Thoracic aorta (tissue), 2 donors: ENCODE measurements at places on chromosomes 3 and 15. TPM values are rescaled to one million over a fixed set of nuclear protein-coding genes. Genes with fewer than 3 reads are reported as not detected.

DNA sequence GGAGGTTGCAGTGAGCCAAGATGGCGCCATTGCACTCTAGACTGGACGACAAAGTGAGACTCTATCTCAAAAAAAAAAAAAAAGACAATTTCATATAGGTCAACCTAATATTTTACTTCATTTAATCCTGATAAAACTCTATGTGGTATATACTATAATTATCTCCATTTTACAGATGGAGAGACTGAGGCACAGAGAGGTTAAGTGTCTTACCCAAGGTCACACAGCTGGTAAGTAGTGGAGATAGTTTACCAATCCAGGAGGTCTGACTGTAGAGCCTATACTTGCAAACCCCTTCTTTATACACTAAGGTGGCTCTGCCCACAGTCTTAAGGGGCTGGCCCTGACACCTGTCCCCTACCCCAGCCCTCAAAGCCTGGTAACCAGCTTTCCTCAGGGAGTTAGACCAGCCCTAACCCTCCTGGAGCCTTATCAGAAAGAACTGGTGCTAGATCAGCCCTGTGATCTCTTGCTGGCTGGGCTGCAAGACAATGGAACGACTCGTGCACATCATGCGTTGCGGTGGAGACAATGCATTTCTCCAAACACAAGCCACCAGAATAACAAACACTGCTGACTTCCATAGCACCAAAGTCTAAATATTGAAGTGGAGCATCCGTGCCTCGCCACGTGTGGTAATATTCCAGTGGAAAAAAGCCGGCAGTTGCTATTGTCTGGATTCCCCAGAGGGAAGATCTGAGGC, 60.0 kb upstream of the SMAD3 start:
- H3K27ac ChIP-seq = no peak overlapping the region
- H3K4me3 ChIP-seq = no peak overlapping the region
- DNase-seq = no peak
- no peaks in the 10 kb centered on the region for H3K27me3 ChIP-seq

DNA sequence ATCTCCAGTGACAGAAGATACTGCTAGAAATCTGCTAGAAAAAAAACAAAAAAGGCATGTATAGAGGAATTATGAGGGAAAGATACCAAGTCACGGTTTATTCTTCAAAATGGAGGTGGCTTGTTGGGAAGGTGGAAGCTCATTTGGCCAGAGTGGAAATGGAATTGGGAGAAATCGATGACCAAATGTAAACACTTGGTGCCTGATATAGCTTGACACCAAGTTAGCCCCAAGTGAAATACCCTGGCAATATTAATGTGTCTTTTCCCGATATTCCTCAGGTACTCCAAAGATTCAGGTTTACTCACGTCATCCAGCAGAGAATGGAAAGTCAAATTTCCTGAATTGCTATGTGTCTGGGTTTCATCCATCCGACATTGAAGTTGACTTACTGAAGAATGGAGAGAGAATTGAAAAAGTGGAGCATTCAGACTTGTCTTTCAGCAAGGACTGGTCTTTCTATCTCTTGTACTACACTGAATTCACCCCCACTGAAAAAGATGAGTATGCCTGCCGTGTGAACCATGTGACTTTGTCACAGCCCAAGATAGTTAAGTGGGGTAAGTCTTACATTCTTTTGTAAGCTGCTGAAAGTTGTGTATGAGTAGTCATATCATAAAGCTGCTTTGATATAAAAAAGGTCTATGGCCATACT, 4.0 kb downstream of the B2M start:
- peak overlapping the region; percentile 4 for H3K4me3 ChIP-seq
- H3K4me1 ChIP-seq = peaks cover 13% of the 10 kb centered on the region
- peaks cover 33% of the 10 kb centered on the region for H3K36me3 ChIP-seq
- no peak overlapping the region for H3K27ac ChIP-seq
- H3K27me3 ChIP-seq = no peaks in the 10 kb centered on the region

- H3K27ac ChIP-seq = no peak overlapping the region
- no peaks in the 10 kb centered on the region for H3K36me3 ChIP-seq
- DNase-seq = no peak
- no peaks in the 10 kb centered on the region for H3K4me1 ChIP-seq
- H3K27me3 ChIP-seq = no peaks in the 10 kb centered on the region
Measured at GRCh38 chr3:139671107-139671506, 6.7 kb downstream of the NMNAT3 start.

DNA sequence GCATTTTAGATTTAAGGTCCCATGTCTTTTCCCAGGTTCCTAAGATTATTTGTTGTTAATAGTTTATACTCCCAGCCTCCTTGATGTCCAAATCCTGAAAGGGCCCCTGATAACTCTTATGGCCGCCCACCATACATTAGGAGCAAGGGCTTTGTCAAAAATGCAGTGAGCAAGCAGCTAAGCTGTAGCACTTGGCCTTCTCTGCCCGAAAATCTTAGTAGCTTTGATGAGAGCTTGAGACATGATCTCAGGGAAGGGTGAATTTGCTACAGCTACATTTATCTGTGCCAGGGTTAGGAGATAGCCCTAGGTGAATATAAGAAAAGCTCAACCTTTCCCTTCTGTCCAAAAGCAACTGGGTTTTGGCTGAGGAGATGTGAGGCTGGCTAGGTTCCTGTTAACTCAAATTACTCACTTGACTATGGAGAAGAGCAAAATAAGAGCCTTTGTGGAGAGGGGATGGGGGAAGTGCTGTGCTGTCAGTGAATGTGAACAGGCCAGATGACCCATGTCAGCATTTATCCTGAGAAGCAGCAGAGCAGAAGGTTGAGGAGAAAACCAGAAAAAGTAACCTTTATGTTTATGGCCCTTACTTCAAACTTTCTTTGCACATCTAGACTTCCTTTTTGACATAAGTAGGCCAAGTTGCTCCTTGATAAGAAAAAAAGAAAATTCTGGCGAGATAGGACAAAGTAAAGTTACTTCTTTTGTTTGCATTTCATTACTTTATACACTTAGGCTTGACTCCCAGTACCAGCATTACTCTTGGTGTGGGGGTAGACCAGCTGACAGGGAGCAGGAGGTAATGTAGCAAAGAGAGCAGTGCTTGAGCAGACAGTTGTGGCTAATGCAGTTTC, 21.1 kb downstream of the MAPK6 start:
- no peaks in the 10 kb centered on the region for H3K27me3 ChIP-seq
- H3K4me1 ChIP-seq = peaks cover 29% of the 10 kb centered on the region
- H3K4me3 ChIP-seq = no peak overlapping the region
- no peak overlapping the region for H3K27ac ChIP-seq
- DNase-seq = no peak

DNA sequence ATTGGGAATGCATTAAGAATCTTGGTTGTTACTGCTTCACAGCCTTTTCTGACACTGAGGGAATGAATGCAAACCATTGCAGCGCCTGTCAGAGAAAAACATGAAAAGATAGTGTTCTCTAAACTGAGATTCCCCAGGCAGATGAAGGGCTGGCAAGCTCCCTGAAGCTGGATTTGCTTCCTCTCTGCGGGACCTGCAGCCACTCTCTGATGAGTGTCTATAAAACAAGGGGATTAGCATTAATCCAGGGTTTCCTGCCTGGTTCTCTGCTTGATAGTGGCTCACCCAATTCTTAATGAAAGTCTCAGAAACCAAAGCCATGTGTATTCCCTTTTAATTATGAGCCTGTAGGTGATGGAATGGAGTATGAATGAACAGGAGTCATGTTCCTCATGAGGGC, 344.3 kb upstream of the UMPS start:
- no peaks in the 10 kb centered on the region for H3K27me3 ChIP-seq
- H3K4me1 ChIP-seq = peaks cover 13% of the 10 kb centered on the region
- H3K36me3 ChIP-seq = no peaks in the 10 kb centered on the region
- H3K27ac ChIP-seq = no peak overlapping the region
- no peak overlapping the region for H3K4me3 ChIP-seq

DNA sequence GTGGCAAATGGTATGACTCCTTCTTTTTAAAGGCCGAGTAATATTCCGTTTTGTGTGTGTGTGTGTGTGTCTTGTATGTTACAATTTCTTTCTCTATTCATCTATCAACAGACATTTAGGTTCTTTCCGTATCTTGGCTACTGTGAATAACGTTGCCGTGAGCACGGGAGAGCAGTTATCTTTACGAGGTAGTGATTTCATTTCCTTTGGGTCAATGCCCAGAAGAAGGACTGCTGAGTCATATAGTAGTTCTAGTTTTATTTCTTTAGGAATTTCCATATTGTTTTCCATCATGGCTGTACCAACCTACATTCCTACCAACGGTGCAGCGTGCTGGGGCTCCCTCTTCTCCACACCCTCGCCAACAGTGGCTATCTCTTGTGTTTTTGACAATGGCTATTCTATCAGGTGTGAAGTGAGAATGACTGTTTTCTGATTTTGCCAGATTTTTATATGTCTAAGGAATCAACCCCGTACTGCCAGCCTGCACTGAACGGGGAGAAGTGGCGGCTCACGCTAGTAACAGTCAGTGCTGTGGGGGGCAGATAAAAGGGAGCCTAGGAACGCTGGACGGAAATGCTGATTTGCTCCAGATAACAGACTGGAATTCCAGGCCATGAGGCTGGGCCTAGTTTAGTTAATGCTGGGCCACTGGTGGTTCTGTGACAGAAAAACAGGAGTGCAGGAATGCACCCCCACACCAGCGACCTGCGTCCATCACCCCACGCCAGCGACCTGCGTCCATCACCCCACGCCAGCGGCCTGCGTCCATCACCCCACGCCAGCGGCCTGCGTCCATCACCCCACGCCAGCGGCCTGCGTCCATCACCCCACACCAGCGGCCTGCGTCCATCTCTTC, 168.1 kb downstream of the XXYLT1 start:
- no peak for DNase-seq
- no peaks in the 10 kb centered on the region for H3K36me3 ChIP-seq
- no peak overlapping the region for H3K27ac ChIP-seq

- no peak overlapping the region for H3K4me3 ChIP-seq
- H3K27me3 ChIP-seq = no peaks in the 10 kb centered on the region
- DNase-seq = no peak
- H3K4me1 ChIP-seq = no peaks in the 10 kb centered on the region
Measured at GRCh38 chr3:81354119-81354518, 407.3 kb downstream of the GBE1 start.

- H3K27me3 ChIP-seq = no peaks in the 10 kb centered on the region
- H3K27ac ChIP-seq = no peak overlapping the region
- no peak overlapping the region for H3K4me3 ChIP-seq
- peaks cover 34% of the 10 kb centered on the region for H3K4me1 ChIP-seq
Measured at GRCh38 chr3:128050597-128050996, 1.6 kb upstream of the SEC61A1 start.

Gene KBTBD13
- 0.63 TPM for total RNA-seq

Gene EEF1AKMT4
- 4.0 TPM for total RNA-seq

Gene RTP3
- total RNA-seq = not detected

Gene SEMA3G
- 18.1 TPM for total RNA-seq
